ENCODE measurements at places on chromosomes 13 and 19. TPM values are rescaled to one million over a fixed set of nuclear protein-coding genes. Genes with fewer than 3 reads are reported as not detected.

ACP7 gene
- not detected for total RNA-seq

SHISA2 gene
- 0.68 TPM for total RNA-seq

IGFL2 gene
- not detected for total RNA-seq

CGB5 gene
- not detected for total RNA-seq
